Activated T-helper 1 cell treated with anti-CD3 and anti-CD28 coated beads, Interleukin-12 subunit alpha, Interleukin-12 subunit beta, Interleukin-2, Interleukin-4 antibody, amounts not matched to agents 30 ng/mL and 10 ng/mL and 1 ng/mL, durations not matched to agents 14 hours and 24 hours and 36 hours (primary cell): ENCODE measurements at places on chromosomes 5 and 9. TPM values are rescaled to one million over a fixed set of nuclear protein-coding genes. Genes with fewer than 3 reads are reported as not detected.

DNA sequence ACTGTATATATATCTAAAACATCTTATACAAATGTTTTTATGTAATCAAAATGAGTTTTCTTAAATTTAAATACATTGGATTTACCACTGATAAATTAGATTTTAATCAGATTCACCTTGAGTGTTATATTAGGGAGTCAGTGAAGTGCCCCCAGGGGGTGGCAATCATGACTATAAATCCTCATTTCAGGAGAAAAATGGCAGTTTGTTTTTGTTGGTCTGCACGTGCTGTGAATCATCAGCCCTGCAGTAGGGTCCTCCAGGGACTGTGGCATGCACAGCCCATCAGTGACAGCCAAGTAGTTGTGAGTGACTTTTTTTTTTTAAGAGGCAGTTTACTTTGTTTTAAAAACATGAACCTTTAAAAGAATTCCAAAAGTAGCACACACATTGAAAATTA is 65.2 kb downstream of the ZSWIM6 start:
- peaks cover 5% of the 10 kb centered on the region for H3K27me3 ChIP-seq
- H3K4me3 ChIP-seq, result no peak overlapping the region
- peaks cover 5% of the 10 kb centered on the region for H3K4me1 ChIP-seq

- no peak overlapping the region for H3K27ac ChIP-seq
- H3K4me3 ChIP-seq, result no peak overlapping the region
- H3K27me3 ChIP-seq, result no peaks in the 10 kb centered on the region
Observed at GRCh38 chr5:59130431-59130830, 547.6 kb downstream of the RAB3C start.

SLC25A2 gene
- 0.20 and 0.57 TPM in 2 replicates for total RNA-seq

DNA sequence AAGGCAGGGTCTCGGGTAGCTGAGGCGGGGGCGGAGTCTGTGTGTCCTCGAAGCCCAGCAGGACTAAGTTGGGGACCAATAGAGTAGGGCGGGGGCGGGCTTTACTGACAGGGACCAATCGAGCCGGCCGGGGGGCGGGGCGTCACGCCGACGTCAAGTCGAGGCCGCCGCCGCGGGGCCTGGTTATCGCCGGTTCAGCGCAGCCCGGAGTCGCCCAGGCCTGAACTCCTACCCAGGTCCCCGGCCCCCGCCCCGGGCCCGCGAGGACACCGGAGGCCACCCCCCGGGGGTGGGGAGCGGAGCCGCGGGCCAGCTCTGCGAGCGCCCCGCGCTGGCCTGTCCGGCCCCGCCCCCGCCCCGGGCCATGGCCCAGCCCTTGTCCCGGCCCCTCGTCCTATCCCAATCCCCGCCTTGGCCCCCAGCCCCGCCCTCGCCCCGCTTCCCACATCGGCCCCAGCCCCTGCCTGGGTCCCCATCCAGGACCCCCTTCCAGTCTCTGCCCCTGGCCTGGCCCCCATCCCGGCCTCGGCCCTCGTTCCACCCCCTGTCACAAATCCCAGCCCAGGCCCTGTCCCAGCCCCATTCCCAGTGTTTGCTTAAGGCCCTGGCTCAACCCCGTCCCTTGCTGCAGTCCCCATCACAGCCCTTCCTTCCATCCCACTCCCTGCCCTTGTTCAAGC is at the start of gene TMEM8B:
Gene TMEM8B, plus strand, starts transcription at position 145 of the 680 bp plus-strand sequence. Its CDS starts 220 bp downstream, at position 365.
- H3K36me3 ChIP-seq, result no peaks in the 10 kb centered on the region
- DNase-seq, result peak; percentile 86
- H3K27me3 ChIP-seq, result peaks cover 3% of the 10 kb centered on the region
- peak within 1 kb of the TSS; percentile 91 for H3K4me3 ChIP-seq
- H3K27ac ChIP-seq, result peak within 1 kb of the TSS; percentile 89
- H3K4me1 ChIP-seq, result peaks cover 22% of the 10 kb centered on the region

GRCh38 chr9:120436983-120437475 is 142.9 kb downstream of the CDK5RAP2 start:
- H3K27me3 ChIP-seq, result no peaks in the 10 kb centered on the region
- peaks cover 43% of the 10 kb centered on the region for H3K4me1 ChIP-seq
- H3K36me3 ChIP-seq, result peaks cover 42% of the 10 kb centered on the region
- DNase-seq, result no peak
- no peak overlapping the region for H3K27ac ChIP-seq

TMEM167A gene
- 84.6 and 96.2 TPM in 2 replicates for total RNA-seq
